ENCODE measurements at places on chromosomes 2 and 18.

GRCh38 chr2:120669121-120669952 lies 66.3 kb upstream of the GLI2 start:
- no peak for DNase-seq

GRCh38 chr2:118981632-118982031 lies 39.6 kb downstream of the MARCO start:
- DNase-seq: no peak

GRCh38 chr2:107621186-107622165 lies 205.2 kb upstream of the RGPD4 start:
- DNase-seq: no peak

GRCh38 chr18:79496237-79496977 lies 100.7 kb downstream of the NFATC1 start:
- no peak for DNase-seq

DNA sequence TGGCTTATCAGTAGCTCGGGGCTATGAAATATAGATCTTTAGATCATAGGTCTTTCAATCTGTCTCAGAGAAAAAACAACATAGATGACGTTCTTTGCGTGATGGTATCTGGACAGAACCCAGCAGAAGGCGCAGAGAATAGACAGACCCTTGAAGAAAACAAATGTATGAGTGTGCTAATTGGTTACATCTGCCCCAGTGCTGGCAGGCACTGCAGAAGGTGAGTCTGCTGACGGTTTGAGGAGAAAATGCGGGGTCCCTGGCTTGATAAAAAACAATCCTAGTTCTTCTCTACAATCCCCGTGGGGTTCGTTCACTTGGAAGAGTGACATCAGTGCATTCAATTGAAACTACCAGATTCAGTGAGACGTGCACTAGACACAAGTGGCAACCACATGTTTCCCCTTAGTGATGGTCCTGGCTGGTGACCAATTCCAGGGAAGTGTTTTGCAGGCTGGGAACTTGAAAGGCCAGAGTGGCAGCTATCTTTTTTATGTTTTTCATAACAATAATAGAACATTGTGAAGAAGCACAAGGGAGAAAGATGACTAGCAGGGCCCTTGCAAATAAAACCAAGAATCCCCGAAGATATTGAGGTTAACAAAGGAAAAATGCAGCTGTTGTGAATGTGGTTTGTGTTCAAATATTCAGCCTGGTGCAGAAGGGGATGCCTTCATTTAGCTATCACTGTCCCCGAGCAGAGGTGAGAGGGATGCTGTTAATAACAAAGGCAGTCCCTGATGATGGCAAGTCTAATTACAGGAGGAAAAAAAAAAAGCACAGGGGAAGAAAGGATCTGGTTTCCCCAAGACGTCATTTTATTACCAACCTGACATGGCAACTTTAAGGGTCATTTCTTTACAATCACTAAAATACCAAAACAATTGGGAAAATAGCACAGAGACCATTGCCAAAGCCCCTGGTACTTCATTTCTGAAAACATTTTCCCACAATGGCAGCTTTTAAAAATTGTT lies 337.6 kb upstream of the FIGN start:
- no peak for DNase-seq

GRCh38 chr2:21406911-21407310 lies 283.1 kb downstream of the TDRD15 start:
- no peak for DNase-seq

DNA sequence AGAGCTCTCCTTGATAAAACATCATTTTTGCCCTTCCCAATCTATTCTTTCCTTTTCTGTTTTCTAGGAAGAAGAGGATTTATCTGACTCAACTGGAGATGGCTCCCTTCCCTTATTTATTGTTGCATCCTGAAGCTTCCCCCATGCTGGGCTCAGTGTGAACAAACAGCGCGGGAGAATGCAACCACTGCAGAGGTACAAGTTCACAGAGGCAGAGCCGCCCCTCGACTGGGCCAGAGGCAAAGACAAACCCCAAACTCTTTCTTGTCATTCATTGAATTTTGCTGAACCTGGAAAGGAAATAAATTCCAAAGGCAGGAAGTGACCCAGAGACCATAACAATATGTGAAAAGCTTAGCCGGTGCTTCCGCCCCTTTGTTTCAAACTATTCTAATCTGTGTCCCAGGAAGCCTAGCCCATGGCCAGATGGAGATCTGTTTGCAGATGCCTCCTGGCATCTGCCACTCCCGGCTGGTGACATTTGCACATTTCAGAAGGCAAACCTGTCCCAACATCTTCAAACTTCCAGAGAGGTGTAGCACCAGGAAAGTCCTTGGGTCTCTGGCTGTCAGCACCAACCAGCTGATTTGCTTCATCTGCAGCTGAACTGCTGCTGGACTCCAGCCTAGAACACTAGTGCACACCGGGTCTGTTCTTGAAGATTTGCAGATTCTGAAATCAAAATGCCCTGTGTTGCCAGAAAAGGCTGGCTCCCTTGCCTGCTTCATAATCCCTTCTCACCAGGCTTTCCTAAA lies 79.4 kb upstream of the MAP4K3 start:
- no peak for DNase-seq

GRCh38 chr18:22977847-22978701 lies 44.9 kb downstream of the RBBP8 start:
- no peak for DNase-seq

Data from NCI-H1436 treated with DMSO at 0.1 percent for 48 hours (cell line).